Stimulated activated CD4-positive, alpha-beta T cell treated with anti-CD3 and anti-CD28 coated beads, Interleukin-12 subunit alpha, Interleukin-12 subunit beta, amount 100 ng/mL, for 24 hours (primary cell): ENCODE measurements at places on chromosomes 12 and 14.

DNA sequence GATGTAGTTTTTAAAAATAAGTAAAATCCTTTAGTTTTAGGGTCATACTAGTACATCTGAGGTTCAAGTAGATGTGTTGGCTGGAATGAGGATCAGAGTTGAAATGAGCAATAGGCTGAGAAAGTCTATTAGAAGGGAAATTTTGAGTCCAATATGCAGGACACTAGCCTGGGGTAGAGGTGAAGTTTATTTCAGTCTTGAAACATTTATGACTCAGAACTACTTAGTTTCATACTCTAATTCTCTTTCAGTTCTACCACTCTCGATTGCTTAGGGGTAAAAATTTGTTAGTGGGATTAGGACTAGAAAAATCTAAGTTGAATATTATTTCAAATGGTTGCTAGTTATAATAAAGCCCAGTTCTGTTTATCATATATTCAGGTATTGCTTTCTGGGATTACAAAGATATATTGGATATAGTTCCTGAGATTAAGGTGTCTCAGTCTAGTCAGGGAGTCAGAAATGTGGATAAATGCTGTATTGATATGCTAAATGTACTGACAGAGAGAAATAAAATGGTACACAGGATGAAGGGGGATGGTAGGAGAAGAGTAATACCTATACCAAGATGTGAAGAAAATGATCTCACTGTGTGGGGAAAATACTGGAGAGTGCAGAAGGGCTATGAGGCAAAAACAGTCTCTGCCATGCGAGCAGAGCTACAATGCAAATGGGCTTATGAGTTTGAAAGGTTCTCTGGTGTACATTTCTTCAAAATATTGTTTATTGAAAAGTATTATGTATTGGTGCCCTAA, 395.8 kb upstream of the FBXO33 start:
- DNase-seq: no peak

- no peak for DNase-seq
Observed at GRCh38 chr12:88951860-88952561, 371.7 kb upstream of the KITLG start.

- no peak for DNase-seq
Observed at GRCh38 chr12:47024463-47024862, 55.0 kb upstream of the PCED1B start.

- no peak for DNase-seq
Observed at GRCh38 chr14:57038689-57039088, 228.4 kb upstream of the OTX2 start.

- DNase-seq: no peak
Observed at GRCh38 chr14:33534632-33535031, 416.2 kb downstream of the EGLN3 start.

- no peak for DNase-seq
Observed at GRCh38 chr12:71610031-71610795, 53.4 kb downstream of the ZFC3H1 start.

DNA sequence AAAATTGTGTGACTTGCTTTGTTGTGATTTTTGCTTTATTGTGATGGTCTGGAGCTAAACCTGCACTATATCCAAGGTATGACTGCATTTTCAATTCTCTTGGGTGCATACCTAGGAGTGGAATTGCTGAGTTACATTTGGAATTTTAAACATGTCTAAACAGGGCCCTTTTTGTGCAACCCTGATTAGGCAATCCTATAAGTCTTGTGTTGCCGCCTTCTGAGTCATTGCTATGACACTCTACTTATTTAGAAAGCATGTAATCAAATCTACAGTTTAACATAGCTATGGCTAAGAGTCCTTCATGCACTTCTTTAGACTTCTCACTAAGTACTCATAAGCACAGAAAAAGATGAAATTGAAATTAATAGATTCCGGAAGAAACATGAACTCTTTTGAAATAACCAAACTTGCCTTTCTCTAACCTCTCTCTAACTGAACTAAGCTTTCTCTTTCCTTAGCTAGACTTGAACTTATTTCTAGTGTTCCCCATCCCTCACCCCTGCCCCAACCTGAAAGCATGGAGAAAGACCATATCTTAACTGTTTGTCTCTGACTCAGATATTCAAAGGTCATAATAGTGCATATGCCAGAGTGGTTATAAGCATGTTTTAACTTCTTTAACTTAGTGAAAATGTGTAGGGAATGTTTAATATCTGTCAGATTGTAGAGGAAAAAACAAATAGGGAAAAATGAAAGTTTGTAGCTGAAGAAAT, 203.0 kb downstream of the SNAPC1 start:
- DNase-seq: no peak

GRCh38 chr12:47166365-47166764, 86.6 kb upstream of the AMIGO2 start:
- DNase-seq: no peak

DNA sequence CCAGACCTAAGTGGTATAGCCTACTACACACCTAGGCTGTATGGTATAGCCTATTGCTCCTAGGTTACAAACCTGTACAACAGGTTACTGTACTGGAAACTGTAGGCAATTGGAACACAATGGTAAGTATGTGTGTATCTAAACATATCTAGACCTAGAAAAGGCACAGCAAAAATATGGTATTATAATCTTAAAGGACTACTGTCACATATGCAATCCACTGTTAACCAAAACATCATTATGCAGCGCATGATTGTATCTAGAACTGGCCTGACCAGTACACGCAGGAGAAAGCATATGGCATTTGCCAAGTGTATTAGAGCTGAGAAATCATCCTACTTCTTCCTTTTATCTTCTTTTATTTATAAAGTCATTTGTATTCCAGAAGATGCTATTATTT, 75.5 kb downstream of the SLC8A3 start:
- DNase-seq: no peak

- no peak for DNase-seq
Observed at GRCh38 chr14:49745191-49745590, 22.8 kb upstream of the KLHDC2 start.

DNA sequence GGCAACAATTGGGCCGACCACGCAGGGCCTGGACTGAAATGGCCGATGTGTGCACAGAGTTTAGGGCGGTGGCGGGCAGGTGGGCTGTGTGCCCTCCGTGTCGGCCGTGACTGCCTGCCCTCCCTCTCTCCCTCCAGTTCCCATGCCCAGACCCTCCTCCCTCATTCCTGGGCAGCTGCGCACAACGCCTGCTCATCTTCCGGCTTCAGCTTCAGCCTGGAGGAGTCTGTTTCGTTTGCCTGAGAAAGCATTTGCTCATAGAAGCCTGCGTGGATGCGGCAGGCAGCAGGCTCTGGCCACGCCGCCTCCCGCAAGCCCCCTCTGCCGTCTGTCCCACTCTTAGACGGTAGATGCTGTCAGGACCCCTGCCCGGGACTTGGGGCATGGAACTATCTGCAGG, 47.3 kb upstream of the FZD10 start:
- no peak for DNase-seq

GRCh38 chr14:78836777-78837176, 666.6 kb downstream of the NRXN3 start:
- no peak for DNase-seq

- DNase-seq: no peak
Observed at GRCh38 chr12:123790905-123791467, 28.9 kb downstream of the DNAH10 start.

DNA sequence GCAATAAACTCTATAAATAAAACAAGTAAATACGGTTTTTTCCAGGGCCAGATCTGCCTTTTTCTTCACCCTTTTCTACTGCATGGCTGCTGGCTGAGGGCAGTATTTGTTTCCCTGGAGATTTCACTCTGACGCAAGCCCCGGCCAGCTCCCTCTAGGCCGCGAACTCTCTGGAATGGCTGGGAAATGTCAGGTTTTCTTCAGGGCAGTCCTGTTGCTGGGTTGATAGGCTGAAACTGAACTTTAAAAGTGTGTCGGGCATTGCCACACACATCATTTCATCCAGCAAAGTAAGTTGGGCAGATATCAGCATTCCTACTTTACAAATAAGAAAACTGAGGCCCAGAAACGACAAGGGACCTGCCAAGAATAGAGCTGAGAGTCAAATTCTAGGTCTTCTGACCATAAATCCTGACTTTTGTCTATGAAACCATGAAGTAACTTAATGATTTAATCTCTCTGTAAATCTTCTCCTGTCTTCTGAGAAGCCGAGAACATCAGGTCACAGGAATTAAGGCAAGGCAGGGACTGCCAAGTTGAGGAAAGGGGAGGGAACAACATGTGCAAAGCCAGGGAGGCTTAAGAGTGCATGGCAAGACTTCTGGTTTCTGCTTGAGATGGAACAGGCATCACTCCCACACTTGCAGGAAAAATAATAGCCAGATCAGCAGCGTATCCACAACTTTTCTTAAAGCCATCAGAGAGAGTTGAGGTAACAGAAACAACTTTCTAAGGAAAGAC, 205.0 kb upstream of the CCDC196 start:
- DNase-seq: no peak

DNA sequence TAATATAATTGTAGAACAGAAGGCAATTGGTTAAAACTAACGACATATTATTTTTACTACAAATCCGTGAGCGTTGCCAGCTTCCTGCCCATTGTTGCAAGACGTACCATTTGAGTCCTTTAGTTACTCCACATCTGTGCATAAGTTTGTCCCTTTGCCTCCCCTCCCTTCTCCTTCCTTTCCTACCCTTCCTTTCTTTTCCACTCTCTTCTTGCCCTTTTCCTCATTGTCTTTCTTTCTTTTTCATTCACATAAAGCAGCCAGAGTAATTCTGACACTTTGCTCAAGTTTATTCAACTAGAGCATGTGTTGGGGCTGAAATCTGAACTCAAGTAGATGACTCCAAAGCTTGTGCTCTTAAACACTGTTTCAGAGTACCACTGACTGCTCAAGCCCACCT, 239.1 kb downstream of the FOXG1 start:
- no peak for DNase-seq

DNA sequence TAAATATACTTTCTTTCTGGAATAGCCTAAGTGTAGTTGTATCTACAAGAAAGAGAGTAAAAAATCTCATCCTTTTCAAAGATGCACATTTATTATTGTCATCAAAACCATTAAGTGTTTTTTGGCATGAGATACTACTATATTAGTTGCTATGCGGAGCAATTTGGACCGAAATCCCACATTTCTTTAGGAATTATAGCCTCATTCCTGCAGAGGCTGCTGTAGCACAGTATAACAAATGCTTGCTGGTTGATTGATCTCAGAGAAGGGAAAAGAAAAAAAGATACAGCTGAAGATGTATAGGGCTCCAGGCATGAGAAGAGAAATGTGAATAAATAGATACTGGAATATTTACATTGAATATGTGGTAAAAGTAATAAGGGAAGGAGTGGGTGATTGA, 36.0 kb downstream of the RHOJ start:
- no peak for DNase-seq

- no peak for DNase-seq
Observed at GRCh38 chr14:42884100-42884499, 1277.4 kb downstream of the LRFN5 start.

DNA sequence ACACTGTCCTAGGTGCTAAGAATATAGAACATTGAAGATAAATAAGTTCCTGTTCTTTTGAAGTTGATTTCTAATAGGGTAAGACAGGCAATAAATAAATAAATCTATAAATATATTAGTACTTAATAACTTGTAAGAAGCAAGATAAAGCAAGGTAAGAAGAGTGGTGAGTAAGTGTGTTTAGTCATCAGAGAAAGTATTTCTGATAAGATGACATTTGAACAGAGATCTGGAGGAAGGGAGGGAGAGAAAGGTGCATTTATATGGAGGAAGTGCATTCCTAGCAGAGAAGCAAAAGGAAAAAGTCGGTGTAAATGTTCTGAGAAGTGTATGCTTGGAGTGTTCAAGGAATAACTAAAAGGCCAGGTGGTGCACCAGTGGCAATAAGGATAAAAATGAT, 184.4 kb upstream of the GRIP1 start:
- DNase-seq: no peak

GRCh38 chr14:102363182-102363943, 622 bp downstream of the TECPR2 start:
- DNase-seq: no peak

DNA sequence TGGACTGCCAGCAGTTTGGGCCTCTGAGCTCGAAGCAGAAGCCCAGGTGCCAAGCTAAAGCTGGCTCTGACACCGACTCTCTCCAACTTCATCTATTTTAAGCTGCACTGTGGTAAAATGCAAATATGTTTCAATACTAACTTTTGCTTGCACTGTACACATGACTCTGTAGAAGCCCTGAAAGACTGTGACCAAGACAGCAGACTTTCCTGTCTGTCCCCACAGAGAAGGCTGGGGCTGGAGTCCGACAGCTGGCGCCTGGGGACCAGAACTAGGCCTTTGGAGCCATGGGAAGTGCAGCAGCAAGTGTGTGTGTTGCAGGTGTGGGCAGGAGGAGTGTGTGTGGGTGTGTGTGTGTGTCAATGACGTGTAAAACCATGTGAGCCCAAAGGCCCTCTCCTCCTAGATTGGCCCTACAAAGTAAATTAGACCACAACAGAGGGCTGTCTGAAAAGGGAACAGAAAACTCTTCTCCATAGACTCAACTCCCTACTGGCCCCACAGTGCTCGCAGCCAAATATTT, 16.4 kb upstream of the RAB35 start:
- DNase-seq: no peak

DNA sequence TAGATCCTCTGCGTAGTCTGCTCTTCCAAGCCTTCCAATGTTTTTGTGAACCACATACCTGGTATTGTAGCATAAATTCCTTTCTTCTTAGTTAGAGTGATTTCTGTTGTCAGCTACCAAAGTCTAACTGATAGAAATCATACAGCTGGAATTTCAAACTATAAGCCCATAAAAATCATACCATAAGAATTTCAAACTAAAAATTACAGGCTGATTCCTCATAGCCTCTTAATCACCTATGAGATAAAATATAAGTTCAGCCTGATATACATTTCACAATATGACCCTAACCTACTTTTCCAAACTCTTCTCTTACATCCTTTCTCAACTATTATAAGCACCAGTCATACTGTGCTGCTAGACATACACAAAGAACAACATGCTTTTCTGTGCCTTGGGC, 64.8 kb downstream of the PTHLH start:
- DNase-seq: no peak

- DNase-seq: no peak
Observed at GRCh38 chr14:80522411-80522810, 311.1 kb upstream of the DIO2 start.

GRCh38 chr14:22464422-22465142, 124.4 kb downstream of the DAD1 start:
- no peak for DNase-seq

DNA sequence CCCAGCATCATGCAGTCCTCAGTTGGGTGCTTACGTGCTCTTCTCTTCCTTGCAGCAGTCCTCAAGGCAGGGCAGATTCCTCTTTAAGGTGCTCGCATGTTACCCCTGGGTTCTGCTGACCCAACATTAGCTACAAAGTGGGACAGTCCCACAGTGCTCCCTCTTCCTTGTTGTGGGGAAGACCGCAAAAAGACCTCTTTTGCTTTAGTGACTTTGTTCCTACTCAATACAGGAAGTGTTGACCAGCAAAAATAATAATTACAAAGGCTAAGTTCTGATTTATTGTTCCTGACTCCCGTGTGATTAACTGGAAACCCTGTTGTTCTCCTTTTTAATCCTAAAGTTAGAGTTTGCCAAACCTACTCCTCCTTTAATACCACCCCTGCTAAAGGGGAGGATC, 13.7 kb downstream of the PIGH start:
- no peak for DNase-seq

DNA sequence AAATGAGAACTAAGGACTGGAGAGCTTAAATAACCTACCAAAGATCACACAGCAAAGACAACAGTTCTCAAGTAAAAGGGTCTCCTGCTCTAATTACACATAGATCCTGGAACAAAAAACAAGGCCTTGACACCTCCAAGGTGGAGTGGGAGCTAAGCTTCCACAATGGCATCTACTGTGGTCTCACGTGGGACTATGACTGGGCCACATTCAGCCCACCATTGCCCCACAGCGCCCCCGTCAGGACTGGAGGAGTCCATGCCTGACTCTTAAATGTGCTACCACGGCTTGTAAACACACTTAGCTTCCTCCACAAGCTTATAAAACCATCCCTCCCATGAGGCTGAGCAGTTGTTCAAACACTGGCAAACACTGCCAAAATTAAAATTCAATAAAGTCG, 88.5 kb downstream of the GCH1 start:
- DNase-seq: peak; percentile 29
